ENCODE measurements at places on chromosomes 2 and 18.

DNA sequence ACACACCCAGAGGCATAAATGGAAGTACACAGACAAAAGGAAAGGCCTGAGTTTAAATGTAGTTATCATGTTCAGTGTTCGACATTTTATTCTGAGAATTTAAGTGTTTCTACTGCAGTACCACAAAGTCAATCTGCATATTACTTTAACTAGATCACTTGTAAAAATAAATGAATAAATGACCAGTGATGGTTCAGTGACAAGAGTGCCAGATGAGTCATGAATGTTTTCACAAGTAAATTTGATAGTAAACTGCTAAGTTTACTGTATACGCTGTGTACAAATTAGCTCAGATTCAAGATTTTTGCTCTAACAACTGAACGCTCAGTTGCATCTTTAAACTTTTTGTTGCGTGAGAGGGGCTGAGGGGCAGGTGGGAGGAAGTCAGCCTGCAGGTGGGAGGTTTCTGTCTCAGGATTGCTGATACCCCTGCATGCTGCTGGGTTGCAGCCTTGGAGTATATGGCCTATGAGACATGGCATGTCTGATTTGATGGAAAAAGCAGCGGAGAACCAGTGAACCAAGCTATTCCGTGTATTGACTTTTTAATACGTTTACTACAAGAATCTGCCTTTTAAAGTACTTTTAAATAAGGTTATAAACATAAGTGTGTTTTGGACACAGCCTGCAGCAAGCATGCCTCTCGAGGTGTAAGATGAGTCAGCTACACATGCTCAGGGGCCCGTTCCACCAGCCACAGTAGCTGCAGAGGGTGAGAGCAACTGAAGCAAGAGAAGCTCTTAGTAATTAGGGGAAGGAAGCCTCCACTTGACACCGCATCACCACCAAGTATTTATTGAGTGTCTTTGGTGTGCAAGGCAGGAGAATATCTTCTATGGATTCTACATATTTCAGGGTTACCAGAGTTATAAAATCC lies 245.1 kb downstream of the NEDD4L start:
- DNase-seq, result no peak

- no peak for DNase-seq
Observed at GRCh38 chr2:227376656-227377396, 2.3 kb downstream of the TM4SF20 start.

DNA sequence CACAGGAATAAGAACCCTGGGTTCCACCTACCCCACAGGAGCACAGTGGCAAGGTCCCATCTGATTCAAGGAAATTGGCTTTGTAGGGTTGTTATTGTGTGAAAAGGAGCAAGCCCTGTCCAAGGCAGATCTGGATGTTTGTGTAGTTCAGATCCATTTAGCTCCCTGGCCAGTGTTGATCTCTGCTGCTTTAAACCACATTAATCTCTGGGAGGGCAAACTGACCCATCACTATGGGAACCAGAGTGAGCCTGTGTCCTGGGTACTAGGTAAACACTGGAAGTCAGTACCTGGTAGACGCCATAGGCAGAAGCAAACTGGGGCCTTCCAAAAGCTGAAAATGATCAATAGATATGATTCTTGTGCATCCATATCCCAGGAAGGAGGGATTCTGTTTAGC lies 271.5 kb upstream of the EPAS1 start:
- DNase-seq, result no peak

DNA sequence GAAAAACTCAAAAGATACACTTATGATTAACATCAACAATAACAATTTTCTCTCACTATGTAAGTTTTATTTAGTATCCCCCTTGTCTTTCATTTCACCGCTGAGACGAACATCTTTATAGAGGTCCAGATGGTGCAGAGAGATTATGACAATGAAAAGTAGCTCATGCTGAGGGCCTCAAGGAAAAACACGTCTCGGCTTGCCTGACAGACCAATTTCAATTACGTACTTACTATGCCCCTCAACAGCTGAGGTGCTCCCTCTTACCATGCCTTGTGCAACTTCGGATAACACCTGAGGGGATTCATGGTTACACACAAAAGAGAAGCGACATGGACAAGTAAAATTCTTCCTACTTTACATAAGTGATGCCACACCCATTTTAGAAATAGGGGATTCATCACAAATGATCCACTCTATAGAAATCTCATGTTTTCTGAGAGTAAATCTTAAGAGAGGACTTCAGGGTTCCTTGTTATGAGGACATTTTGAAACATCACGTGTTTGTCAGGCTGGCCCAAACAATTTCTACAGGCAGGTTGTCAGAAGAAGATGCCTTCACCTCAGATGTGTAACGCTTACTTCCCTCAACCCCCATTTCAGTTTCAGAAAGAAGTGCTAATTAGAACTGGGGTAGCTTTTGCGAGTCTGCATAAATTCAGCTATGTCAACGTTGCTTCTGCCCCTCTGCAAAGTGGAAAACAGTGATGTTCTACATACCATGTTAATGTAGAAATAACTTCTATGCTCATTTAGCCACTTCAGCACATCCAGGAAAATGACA lies 191.4 kb downstream of the NRXN1 start:
- DNase-seq, result no peak

DNA sequence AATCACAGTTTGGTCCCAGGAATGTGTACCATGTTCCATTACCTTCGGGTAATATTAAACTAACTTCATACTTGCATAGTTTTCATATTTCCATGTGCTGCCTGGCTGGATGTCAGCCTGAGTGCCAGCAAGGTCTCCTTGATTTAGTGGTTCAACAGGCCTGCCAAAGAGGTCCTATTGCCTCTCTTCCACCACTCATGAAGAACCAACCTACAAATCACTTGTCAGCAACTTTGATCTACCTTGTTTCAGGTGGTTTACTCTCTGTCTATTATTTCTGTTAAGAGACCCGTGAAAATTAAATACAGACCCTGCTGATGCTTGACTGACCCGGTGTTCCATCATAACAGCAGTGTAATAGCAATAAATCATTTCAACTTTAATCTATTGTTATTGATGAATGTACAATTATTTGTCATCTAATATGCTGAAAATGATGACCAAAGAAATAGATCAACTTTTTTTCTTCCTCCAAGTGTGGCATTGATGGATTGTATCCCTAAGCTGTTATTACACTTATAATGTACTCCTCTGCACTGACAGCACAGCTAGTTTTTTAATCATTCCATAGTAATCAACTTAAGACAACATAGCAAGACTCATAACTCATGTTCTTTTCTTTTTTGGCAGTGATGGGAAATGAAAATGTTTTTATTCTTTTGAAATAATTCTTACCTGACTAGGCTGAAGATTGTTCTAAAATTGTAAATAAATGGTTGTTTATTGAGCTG lies 1220.2 kb upstream of the ACVR2A start:
- no peak for DNase-seq

DNA sequence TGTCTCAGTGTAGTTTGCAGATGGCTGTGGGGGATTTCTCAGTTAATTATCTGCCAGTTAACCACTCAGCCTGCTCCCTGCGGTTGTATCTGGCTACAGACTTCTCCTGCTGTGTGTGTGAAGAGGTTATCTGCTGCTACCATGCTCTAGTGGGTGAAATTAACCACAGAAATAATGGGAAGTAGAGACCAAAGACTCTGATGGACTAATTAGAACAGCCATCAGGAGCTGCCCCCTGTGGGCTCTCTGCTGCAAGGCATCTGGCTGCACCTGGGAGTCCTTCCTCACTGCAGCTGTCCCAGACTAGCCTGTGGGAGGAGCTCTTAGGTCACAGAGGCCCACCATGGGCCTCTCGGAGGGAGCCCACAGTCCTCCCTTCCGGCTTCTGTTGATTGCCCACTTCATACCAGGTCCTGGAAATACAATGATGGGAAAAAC lies 66.6 kb downstream of the CTIF start:
- no peak for DNase-seq

DNA sequence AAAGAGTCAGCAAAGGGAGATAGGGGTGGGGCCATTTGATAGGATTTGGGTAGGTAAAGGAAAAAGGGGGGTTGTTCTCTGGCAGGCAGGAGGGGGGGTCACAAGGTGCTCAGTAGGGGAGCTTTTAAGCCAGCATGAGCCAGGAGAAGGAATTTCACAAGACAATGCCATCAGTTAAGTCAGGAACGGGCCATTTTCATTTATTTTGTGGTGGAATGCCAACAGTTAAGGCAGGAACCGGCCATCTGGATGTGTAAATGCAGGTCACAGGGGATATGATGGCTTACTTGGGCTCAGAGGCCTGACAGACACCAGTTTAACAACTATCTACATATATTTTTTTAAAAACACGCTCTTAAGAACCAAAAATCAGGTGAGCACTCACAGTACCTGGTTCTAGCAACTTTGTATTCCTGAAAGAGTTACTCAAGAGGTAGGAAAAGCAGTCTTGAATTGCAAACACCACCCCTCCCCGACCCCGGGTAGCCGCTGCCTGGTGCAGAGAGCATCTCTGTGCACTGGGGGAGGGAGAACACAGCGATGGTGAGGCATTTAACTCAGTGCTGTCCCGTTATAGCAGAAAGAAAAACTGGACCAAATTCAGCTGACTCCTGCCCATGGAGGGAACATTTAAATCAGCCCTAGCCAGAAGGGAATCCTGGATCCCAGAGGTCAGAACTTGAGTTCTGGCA lies 414.5 kb upstream of the KLHL29 start:
- no peak for DNase-seq

DNA sequence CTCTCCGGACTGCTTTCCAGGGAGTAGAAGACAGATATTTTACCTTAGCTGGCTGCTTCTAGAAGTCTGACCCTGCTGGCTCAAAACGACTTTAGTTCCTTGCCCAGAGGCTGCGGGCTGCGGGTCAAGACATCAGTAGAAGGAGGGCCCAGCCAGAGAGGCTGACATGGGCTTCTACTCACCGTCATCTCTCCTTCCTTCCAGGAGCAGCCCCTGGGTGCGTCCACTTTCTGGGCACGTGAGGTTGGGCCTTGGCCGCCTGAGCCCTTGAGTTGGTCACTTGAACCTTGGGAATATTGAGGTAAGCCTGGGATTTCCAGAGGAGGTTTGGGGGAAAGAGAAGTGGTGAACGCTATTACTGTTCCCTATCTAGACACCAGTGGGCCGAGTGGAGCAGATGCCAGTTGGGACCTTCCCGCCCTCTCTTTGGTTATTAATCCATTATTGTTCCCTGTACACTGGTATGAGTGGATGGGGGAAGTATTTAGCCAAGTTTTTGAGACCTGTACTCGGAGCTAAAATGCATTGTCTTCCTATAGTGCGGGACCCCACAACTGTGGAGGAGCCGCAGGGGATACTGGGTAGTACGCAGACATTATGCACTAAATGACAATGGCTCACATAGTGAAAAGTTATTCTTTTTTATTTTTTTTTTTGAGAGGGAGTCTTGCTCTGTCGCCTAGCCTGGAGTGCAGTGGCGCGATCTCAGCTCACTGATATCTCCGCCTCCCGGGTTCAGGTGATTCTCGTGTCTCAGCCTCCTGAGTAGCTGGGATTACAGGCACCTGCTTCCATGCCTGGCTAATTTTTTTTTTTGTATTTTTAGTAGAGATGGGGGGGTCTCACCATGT lies 26.3 kb upstream of the CASP8 start:
- DNase-seq, result no peak

DNA sequence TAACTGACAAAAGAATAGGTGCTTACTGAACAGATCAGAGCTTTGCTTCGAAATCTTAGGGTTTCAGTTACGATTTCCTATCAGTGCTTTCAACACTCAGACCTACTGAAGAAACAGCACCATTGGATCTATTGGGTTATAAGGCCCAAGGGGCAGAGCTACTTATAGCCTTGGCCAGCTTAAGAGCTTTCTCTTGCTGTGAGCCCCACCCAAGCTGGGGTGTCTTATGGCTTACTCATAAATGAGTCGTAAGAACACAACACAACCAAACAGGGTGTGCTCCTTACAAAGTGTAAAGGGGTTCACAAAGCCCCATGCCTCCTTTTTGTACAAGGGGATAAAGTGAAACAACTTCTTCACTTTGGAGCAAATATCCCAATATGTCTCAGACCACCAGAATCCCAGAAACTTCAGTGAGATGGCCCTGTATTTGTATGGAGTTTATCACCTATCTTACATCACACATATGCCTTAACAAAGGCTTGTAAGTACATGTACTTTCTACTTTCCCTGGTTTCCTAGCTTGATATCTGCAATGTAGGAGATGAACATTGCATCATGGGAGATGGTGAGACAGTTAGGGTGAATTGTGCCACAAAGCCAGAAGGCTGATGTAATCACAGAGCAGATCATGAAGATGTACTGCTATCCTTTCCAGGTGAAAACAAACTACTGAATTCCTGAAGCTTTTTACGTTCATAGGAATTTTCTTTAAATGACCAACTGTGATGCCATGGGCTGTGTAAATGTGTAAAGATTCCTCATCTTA lies 115.5 kb upstream of the GLI2 start:
- DNase-seq, result no peak

DNA sequence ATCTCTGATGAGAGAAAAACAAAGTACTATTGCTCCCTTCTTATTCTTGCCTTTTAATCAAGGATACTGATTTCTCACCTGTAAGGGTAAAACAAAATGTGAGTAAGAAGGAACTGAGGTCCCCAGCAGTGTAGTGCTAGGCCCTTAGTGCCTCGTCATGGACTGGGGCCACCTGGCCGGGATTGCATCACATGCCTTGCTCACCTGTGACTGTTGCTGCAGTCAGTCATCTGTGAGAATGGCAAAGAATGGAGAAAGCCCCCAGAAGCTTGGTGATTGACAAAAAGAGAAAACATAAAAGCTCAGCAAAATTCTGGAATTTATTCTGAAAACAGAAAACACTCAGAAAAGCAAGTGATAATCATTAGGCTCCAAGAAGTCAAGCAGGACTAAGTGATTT lies 63.4 kb downstream of the SPATS2L start:
- DNase-seq, result no peak

DNA sequence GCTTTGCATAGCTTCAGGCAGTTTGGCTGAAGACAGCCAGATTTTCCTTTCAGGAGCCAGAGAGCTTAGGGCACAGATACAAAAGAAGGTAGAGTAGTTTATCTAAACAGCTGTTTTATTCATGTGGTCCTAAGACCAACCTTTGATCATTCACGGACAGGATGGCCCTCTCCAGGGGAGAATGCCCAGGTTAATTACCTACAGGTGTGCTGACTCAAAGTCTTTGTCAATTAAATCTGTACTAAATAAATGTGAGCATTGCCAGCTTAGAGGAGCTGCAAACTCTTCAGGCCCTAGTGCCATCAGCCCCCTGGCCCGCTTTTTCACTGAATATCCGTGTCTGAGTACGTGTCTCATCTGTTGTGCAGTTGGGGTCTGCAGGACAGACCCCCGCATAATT lies 554.7 kb downstream of the NUP35 start:
- no peak for DNase-seq

DNA sequence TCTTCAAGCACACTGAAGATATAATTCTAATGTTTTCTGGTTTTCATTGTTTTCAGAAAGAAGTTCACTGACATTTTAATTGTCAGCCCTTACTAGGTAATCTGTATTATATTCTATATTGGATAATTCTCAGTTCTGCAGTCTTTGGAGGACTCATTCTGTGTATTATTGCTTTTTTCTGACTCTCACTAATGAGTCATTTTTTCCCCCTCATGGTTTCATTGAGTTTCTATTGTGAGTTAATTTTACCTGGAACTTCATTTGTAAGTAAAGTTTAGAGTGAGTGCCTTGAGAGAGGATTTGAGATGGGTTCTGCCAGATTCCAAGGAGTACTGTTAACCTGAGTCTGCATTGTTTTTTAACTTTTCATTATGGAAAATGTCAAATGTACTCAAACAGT lies 90.4 kb upstream of the LYPD1 start:
- no peak for DNase-seq

All from T-helper 2 cell (primary cell).